ENCODE measurements at places on chromosomes 6 and 20.
A peak's percentile ranks its signal among the peaks of the same experiment; 100 is the strongest.

DNA sequence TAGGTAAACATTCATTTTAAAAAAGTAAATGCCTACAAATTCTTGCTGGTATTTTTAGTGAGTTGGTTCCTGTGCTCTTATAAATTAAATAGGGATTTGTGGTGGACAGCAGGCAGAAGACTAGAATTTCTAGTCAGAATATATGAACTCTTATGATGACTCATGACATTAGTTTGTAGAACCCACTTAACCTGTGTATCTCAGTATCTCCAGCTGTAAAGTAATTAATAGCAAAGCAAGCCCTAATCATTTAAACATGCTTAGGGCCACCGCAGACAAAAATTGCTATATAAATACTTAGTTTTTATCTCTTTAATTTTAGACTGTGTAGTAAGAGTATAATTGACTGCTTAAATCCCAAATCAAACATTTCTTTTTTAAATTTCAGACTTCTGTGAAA, 2.4 kb downstream of the FAM135A start:
- ATAC-seq: no peak

DNA sequence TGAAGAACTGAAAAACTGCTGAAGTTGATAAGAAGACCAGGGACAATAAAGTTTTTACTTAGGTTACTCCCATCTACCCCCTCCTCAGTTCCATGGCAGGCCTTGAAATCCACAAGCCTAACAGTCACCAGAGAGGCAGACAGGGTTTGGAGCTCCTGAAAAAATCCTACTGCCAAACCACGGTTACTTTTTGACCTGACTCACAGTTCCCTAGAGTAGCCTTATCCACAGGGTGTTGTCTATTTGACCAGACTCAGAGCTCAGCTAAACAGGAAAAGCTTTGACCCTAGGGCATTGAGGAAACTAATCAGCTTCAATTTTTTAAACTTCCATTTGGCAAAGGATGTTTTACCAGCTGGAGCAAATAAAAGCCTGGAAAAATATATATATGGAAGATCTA, 257.7 kb upstream of the NT5E start:
- no peak for ATAC-seq

DNA sequence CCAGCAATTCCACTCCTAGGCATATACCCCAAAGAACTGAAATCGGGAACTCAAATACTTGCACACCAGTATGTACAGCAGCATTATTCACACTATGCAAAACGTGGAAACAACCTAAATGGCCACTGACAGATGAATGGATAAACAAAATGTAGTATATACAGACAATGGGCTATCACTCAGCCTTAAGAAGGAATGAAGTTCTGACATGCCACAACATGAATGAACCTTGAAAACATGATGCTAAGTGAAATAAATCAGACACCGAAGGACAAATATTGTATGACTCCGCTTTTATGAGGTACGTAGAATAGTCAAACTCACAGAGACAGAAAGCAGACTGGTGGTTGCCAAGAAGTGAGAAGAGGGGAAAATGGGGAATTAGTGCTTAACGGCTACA, 59.1 kb upstream of the CCN6 start:
- ATAC-seq: no peak

GRCh38 chr6:149147938-149148718, 169.4 kb upstream of the TAB2 start:
- ATAC-seq: no peak

DNA sequence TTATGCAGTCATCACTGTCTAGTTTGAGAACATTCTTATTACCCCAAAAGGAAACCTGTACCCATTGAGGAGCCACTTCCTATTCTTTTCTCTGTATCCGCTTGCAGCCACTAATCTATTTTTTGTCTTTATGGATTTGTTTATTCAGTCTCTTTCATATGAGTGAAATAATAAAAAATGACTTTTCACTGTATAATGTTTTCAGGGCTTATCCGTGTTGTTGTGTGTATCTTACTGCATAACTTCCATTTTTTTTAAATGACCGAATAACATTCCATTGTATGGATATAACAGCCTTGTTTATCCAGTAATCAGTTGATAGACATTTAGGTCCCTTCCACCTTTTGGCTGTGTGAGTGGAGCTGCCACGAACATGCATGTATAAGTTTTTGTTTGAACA, 86.6 kb downstream of the ZFAND3 start:
- ATAC-seq: no peak

DNA sequence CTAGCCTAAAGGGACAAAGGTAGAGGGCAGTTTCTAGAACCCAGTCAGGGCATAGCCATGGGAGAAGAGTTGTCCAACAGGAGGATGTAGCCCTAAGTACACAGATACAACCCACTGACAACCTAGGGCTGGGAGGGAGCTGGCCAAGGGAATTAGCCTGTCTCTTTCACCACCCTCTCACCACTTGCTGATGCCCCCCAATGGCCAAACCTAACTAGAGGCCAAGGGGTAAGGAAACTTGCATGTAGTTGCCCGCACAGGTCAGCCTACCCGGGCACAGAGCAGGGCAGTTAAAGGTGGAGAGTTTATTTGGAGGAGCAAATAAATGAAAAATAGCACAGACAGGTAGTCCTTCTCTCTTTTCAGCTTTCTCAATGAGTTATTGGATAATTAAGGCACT, 143.3 kb downstream of the LRFN2 start:
- ATAC-seq: no peak

- ATAC-seq: no peak
Observed at GRCh38 chr6:140486450-140487361, 1112.3 kb upstream of the CITED2 start.

DNA sequence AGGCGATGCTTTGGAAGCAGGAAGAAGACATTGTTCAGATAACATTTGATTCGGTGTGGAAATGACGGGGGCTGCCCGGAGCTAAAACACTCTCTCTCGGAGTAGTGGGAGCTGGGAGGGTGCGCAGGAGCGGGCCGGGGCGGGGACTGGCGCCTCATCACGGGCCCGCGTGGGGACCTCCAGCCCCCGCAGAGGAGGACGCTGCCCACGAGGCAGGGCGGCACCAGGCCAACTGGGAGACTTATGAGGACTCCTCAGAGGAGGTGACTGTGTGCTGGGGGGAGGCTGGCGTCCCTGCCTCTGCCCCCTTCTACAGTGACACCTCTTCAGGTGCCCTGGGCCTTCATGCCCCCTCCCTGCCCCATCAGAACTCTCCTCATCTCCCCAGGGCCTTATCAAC, 15.2 kb downstream of the DDO start:
- peak; percentile 56 for ATAC-seq

GRCh38 chr6:1498491-1499113, 109.2 kb downstream of the FOXF2 start:
- ATAC-seq: no peak

- no peak for ATAC-seq
Observed at GRCh38 chr6:30819297-30819917, 64.9 kb upstream of the DDR1 start.

DNA sequence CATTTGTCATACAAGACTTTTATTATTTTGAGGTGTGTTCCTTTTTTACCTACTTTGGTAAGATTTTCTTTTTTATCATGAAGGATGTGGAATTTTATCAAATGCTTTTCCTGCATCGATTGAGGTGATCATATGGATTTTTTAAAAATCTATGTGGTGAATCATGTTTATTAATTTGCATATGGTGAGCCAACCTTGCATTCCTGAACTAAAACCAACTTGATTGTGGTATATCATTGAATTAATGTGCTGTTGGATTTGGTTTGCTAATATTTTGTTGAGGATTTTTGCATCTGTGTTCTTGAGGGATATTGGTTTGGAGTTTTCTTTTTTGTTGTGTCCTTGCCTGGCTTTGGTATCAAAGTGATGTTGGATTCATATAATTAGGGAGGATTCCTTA, 848.1 kb upstream of the EYS start:
- ATAC-seq: no peak

DNA sequence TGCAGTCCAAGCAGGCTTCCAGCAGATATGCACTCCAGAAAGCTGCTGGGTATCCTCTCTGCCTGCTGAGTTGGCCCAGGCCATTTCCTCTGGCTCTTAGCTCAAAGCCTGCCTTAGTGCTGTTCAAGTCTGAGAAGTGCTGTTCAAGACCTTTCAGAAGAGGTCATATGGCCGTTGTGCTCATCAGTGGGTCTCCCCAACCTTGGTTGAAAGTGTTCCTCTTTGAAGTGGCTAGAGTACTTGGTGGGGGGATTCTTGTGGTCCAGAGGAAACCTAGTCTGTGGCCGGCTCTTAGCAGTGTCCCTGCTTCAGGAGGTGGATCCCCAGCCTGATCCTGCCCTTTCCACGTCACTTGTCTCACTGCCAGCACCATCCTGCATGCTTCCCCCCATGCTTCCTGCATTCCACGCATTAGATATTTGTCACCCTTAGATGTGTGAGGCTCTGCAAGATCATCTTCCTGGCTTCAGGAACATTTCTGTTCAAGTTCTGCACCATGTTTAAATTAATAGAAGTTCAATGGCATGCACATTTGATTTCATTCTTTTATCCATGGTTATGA, 105.0 kb downstream of the FIG4 start:
- no peak for ATAC-seq

DNA sequence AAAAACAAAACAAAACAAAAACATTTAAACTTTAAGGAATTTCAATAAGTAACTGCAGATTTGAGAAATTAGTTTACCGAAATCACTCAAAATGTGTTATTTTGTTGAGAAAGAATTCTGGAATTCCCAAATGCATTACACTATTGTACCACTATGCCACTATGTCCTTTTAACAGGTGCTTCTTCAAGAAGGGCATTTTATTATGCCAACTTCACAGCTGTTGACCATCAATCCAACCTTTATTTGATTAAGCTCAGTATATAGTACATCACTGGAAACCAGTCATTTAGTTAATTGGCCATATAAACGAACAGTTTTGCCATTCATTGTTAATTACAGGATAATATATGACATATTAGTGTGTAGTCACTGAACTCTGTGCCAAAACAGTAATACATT, 221.7 kb downstream of the ARHGAP18 start:
- ATAC-seq: no peak

DNA sequence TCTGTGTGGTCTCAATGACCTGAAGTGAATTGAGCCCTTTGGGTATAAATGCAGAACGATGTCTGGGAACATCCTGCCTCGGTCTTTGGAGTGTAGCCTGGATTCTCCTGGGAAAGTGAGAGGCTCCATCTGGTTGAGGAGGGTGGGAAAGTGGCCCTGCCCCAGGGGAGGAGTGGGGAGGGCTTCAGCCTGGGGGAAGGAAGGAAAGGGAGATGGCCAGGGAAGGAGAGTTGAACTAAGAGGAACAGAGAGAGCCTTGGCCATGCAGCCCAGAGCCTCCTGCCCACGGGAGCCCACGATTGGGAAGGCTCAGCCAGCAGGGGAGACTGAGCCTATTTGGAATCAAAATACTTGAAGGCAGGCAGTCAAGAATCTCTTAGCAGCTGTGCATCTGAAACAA, 2.3 kb upstream of the EPB41L1 start:
- ATAC-seq: no peak

DNA sequence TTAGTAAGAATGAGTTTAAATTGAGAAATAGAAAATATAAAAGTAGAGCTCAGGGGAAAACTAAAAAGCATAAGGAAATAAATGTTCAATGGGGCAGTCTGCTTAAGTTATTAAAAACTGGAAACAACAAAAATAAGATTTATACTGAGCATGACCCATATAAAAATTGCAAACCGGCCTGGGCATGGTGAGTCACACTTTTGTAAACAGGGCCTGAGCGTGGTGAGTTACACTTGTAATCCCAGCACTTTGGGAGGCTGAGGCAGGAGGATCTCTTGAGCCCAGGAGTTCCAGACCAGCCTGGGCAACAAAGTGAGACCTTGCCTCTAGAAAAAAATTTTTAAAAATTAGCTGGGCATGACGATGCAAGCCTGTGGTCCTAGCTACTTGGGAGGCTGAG, 74.6 kb downstream of the TMEM244 start:
- ATAC-seq: no peak

DNA sequence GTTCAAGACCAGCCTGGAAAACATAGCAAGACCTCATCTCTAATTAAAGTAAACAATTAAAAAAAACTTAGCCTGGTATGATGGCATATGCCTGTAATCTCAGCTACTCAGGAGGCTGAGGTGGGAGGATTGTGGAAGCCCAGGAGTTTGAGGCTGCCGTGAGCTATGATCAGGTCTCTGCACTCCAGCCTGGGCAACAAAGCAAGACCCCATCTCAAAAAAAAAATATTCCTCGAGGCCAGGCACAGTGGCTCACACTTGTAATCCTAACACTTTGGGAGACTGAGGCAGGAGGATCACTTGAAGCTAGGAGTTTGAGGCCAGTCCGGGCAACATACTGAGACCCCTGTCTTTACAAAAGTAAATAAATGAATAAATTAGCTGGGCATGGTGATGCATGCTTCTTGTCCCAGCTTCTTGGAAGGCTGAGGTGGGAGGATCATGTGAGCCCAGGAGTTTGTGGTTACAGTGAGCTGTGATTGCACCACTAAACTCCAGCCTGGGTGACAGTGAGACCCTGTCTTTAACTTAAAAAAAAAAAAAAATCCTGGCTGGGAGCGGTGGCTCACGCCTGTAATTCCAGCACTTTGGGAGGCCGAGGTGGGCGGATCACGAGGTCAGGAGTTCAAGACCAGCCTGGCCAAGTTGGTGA, 9.3 kb upstream of the C2 start:
- no peak for ATAC-seq

GRCh38 chr20:3707508-3707899, 4.9 kb downstream of the SIGLEC1 start:
- no peak for ATAC-seq

GRCh38 chr6:159836718-159837490, 36.8 kb downstream of the PNLDC1 start:
- peak; percentile 52 for ATAC-seq

GRCh38 chr6:117548797-117549301, 53.5 kb downstream of the GOPC start:
- ATAC-seq: no peak

DNA sequence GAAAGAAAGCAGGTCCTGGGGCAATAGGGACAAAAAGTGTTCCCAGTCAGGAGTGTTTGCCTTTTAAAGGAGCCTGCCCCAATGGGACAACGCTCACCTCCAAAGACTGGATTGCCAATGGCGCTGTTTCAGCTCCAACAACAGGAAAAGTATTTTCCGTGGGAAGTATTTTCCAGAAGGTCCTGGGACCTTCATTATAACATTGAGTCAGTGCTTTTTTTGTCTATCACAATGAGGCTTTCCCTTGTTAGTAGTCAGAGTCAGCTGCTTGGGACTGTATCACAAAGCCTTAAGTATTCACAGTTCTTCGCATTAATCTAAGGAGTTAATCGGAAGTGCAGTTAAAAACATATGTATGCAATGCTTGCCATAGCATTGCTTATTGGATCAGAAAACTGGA, 17.3 kb downstream of the TRAF3IP2 start:
- no peak for ATAC-seq

GRCh38 chr6:159866286-159867247, 24.2 kb upstream of the MAS1 start:
- no peak for ATAC-seq
